ENCODE measurements at places on chromosomes 1 and 21. TPM values are rescaled to one million over a fixed set of nuclear protein-coding genes. Genes with fewer than 3 reads are reported as not detected.

- DNase-seq, result no peak
Measured at GRCh38 chr1:164141797-164142196, 417.2 kb upstream of the PBX1 start.

- DNase-seq, result no peak
Measured at GRCh38 chr1:37033355-37034101, 787 bp downstream of the GRIK3 start.

DNA sequence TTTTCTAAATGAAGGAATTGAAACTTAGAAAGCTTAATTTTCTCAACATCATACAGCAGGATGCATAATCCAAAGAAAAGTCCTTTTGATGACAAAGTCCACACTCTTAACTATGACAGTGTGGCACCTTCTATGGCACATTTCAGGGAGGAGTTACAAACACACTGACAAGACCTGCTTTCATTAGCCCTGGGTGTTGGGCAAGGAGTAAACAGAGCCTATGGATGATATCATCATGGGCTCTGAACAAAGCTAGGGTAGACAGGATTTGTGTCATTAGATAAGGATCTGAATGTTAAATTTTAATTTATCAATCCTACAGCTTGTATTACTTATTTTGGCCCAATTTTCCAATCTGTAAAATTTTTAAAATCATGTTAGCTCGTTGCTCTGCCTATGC lies 62.6 kb upstream of the DENND1B start:
- no peak for DNase-seq

DNA sequence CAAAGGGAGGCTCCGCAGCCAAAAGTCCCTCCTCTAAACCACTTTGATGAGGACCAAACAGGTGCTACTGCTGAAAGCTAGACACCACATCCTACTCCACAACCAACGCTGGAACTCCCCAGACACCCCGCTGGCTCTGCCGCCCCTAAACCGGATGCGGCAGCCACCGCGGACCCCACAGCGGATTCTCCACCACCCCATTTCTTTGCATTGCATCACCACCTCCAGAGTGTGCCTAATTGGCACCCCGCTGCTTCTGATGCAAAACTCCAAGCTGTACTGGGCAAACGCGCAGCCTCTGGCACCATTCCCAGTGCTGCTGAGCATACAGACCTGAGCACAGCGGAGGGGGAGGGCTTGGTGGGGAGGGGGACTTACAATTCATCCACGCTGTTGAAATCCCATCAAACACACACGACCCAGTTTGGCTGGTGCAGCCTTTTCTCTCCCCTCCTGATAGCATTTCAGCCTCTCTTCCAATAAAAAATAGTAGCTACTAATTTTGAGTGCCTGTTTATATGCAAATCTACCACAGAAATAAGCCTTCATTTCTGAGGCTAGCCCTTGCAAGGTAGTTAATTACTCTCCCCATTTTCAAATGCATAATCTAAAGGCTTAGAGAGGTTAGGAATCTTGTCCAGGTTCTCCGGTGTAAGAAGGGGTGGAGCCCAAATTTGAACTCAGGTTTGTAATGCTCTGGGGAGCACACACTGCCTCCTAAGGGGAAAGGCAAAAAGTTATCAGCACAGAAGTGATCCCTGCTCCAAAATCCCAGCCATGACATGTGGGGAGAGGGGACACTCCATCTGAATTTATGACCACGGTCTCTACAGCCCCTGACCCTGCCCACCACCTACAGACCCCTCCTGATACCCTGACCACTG lies 12.2 kb upstream of the RGS16 start:
- peak; percentile 91 for DNase-seq

The AMY2A gene
- not detected for total RNA-seq

DNA sequence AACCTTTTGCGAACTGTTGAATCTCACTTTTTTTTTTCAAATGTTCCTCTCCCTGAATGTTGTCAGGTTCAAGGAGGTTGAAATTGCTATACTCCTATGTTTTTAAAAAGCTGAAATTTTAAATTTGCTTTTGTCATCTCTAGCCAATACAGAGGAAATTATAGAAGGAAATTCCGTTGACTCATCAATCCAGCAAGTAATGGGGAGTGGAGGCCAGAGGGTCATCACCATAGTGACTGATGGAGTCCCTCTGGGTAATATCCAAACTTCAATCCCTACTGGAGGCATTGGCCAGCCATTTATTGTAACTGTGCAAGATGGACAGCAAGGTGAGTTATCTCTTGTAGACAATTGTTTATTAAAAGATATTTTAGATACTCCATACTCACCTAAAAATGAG lies 36.3 kb downstream of the GABPB2 start:
- DNase-seq, result no peak

DNA sequence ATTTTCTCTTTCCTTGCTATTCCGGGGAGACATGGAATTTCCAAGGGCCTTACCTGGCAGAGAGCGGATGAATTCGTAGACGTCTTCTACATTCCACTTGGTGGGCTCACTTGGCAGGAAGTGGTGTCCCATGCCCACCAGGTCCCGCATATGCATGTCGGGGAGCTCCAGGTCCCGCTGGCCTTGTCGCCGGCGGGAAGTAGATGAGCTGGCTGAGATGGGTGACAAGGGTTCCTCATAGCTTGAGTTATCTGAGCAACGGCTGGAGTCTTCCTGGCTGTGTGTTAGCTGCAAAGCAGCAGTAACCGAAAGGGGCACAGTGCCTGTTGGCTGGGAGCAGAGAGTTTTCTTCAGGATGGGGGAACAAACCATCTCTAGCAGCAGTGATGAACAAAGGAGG lies 7.9 kb upstream of the A3GALT2 start:
- no peak for DNase-seq

- peak; percentile 50 for DNase-seq
Measured at GRCh38 chr1:221439747-221440501, 302.0 kb downstream of the DUSP10 start.

The L1TD1 gene
- total RNA-seq, result 0.48 TPM

GRCh38 chr21:18118566-18118965 lies 126.1 kb upstream of the CHODL start:
- no peak for DNase-seq

- no peak for DNase-seq
Measured at GRCh38 chr1:167186771-167187170, 33.9 kb upstream of the POU2F1 start.

The AMY1A gene
- total RNA-seq, result not detected

- DNase-seq, result no peak
Measured at GRCh38 chr1:224894915-224895314, 34.6 kb upstream of the DNAH14 start.

The FCRLB gene
- 0.76 TPM for total RNA-seq

The DNASE2B gene
- not detected for total RNA-seq

The CACNA1S gene
- not detected for total RNA-seq

DNA sequence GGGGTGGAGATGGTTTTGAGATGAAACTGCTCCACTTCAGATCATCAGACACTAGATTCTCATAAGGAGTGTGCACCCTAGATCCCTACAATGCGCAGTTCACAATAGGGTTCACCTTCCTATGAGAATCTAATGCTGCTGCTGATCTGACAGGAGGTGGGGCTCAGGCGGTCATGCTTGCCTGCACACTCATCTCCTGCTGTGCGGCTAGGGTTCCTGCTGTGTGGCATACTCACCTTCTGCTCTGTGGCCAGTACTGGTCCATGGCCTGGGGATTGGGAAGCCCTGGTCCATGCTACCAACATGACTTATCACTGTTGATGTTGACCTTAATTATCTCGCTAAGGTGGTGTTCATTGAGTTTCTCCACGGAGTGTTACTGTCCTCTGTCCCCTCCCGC lies 144.5 kb downstream of the NAV1 start:
- no peak for DNase-seq

The GBP7 gene
- total RNA-seq, result 0.36 TPM

DNA sequence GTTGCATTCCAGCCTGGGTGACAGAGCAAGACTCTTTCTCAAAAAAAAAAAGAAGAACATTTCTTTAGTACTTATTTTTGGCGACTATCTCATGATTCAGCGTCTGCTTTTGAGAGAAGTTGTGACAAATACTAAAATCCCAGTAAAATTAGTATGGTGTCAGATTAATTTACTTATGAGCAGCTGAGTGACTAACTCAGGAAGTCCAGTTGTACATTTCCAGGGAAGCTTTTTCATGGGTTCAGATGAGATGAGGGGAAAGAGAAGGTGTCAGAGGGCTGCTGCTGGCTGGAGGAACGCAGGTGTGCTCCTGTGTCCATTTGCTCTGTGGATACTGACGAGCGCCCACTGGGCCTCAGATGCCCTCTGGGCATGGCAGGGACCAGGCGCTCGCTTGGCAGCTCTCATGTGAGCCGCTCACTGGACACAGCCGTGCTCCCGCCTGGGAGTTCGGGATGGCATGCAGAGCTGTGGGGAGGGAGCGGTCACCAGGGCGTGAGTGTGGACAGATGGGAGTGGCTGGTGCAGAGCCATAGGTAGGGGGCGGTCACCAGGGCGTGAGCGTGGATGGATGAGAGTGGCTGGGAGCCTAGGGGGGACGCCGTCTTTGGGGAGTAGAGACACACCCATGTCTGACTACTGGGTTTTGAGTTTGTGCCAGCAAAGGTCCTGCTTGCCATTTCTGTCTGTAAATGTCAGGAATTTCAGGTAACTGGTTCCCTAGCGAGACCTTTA lies 55.0 kb downstream of the ADARB1 start:
- DNase-seq, result no peak

- DNase-seq, result no peak
Measured at GRCh38 chr1:101175886-101176285, 60.9 kb upstream of the S1PR1 start.

GRCh38 chr1:197984289-197984688 lies 67.1 kb downstream of the LHX9 start:
- no peak for DNase-seq

The ZYG11B gene
- total RNA-seq, result 9.9 TPM

DNA sequence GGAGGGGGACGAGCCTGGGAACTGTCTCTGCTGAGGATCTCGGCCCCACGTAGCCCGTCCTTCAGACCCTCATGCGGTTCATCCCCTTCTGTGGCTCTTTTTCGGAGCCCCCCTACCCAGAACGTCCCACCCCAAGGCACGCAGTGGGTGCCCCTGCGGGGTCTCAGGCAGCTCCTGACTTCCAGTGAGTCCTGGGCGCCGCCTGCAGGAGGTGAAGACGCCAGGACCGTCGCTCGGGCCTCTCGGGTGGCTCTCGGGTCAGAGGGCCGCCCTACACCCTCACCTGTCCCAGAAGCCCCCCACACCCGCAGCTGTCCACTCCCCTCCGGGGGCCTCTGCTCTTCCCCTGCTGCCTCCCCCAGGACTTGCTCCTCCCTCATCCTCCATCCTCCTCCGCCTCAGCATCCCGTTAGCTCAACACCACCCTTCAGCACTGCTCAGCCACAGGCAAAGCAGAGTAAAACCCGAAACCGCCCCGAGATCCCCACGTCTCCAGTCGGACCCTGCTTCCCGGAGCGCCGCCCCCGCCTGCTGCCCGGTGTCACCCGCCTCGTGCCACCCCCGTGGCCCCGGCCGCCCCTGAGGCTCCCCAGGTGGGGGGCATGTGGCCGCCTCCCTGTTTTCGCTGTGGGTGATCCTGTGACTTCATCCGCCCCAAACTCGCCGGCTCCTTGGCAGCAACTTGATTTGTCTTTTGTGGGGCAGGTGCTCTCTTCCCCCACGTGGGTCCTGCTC lies 13.3 kb upstream of the POFUT2 start:
- DNase-seq, result no peak

The CSF3R gene
- total RNA-seq, result 0.06 TPM

DNA sequence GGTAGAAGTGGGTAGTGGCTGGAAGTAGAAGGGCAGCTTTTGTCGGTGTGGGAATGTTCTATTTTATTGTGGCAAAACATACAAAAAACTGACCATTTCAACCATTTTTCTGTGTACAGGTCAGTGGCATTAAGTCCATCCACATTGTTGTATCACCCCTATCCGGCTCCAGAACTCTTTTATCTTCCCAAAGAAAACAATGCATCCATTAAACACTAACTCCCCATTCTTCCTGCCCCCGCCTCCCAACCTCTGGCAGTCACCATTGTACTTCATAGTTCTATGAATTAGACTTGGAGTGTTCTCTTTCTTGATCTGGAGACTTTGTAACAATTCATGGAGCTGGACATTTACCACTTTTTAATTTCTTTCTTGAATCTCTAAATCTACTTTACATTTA lies 55.7 kb downstream of the DEGS1 start:
- DNase-seq, result no peak

The MYOC gene
- total RNA-seq, result not detected

The SEC16B gene
- total RNA-seq, result not detected

DNA sequence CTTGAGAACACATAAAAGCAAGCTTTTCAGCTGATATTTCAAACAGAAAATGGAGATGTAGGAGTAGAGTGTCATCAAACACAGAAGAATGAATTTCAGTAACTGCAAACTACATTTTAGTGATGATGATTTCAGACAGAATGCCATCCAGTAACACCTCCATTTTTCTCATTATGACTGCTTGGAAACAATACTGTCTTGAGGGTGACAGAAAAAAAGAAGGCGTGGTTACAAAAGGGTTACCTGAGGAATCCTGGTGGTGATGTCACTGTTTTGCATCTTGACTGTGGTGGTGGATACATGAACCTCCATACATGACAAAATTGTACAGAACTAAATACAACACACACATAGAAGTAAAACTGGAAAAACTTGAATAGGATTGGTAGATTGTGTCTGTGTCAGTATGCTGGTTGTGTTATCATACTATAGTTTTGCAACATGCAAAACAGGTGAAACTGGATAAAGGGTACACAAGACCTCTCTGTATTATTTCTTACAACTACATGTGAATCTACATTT lies 375.9 kb downstream of the PTBP2 start:
- no peak for DNase-seq

DNA sequence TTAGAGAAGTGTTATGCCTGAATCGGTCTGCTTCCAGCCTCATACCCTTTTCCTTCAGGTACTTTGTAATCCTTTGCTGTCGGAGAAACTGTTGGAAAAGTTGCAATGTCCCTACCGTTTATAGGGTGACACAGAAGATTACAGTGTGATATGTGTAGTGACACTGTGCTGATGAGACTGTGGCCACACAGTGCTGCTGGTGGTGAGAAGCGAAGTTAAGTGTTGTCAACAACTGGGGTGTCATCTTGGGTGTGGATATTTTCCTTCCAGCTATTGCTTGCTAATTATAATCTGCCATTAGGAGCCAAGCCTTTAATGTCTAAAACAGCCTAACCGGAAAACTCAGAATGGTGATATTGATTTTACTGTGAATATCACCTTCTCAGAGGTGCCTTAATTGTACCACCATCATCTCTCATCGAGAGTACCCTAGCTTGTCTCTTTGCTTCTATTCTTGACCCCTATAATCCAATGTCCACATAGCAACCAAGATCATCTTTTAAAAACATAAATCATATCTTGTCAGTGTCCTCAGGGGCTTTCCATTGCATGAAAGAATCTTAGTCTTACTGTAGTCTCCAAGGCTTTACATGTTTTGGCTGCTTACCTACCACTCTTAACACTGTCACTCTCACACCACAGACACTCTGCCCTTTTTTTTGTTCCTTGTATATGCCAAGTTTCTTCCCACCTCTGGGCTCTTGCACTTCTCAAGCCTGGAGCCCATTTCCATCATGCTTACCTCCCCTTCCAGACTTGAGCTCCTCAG lies 89.4 kb upstream of the PGD start:
- DNase-seq, result no peak

The TUFT1 gene
- total RNA-seq, result 2.9 TPM

- no peak for DNase-seq
Measured at GRCh38 chr21:31181082-31181750, 142.9 kb upstream of the KRTAP19-8 start.

The PTGFR gene
- total RNA-seq, result not detected

The GNPAT gene
- total RNA-seq, result 57.3 TPM
